ENCODE measurements at places on chromosomes 7 and 10.
A peak's percentile ranks its signal among the peaks of the same experiment; 100 is the strongest.

DNA sequence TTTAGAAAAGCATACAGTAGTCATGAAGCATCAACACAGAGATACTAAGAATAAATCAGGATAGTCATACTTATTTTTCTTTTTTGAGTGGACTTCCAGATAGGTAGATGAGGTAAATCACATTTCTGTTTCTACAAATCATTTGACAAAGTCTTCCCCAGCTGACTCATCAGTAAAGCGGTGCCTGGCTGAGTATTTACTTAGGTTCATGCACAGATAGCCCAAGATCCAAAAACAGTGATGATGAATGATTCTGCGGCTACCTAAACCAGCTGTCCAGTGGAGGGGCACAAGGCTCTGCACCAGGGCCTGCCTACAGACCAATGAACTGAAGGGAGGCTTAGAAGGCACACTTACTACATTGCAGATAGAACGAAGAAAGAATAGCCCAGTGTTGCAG lies 113.1 kb downstream of the PARP12 start:
- no peak for DNase-seq

GRCh38 chr10:103231047-103231551 lies 14.6 kb upstream of the RPEL1 start:
- no peak for DNase-seq

DNA sequence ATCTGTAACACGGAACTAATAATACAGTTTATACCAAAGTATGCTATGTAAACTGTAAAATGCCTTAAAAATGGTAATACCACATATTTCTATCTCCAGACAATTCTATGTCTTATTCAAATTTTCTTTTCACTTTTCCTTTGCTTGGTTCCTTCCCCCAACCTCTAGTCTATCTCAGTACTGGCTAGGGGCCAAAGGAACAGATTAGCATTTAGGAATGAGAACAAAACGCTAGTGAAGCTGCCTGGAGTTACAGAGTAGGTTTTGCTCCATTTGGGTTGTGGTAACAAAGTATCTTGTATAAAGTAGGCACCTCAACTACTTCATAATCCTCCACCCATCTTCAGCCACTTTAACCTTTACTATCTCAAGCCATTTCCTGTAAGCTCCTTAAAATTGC lies 94.1 kb downstream of the HBP1 start:
- peak; percentile 7 for DNase-seq

DNA sequence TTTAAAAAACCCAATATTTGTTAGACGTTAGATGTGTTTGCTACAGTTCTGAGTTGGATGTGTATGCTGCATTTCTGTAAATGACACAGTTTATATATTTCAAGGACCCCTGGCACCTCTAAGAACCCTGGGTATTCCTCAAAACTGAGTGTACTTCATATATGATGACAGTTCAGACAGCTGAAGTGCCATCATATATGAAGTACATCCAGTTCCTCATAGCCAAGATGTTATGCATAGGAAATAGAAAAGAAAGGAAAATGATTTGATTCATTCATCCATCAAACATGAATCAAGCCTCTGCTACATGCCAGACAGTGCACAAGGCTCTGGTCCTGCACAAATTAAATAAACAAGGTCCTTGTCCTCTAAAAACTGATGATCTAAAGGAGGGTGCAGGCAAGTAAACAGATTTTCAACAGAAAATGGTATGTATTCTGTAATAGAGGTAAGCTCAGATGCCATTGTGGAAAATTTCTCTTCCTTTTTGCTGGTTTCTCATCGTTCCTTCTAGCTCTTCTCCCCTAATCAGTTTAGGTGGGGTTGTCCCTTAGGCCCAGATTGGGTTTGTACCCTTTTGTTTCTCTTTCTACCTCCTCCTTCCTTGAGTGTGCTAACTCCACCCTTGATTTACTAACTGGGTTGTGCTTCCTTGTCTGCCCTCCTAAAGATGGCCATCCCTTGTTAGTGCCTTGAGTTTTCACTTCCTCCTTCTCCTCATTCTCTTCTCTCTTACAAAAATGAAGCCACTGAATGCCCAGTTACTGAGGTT lies 25.3 kb upstream of the SMIM30 start:
- DNase-seq = peak; percentile 25

GRCh38 chr10:24114556-24114955 lies 94.4 kb upstream of the KIAA1217 start:
- no peak for DNase-seq

- no peak for DNase-seq
These were observed 75.1 kb downstream of the EMX2 start for GRCh38 chr10:117617659-117618058.

GRCh38 chr10:79184657-79185056 lies 115.9 kb downstream of the ZMIZ1 start:
- DNase-seq = no peak

- no peak for DNase-seq
These were observed 3.0 kb upstream of the PRSS37 start for GRCh38 chr7:141844256-141844655.

DNA sequence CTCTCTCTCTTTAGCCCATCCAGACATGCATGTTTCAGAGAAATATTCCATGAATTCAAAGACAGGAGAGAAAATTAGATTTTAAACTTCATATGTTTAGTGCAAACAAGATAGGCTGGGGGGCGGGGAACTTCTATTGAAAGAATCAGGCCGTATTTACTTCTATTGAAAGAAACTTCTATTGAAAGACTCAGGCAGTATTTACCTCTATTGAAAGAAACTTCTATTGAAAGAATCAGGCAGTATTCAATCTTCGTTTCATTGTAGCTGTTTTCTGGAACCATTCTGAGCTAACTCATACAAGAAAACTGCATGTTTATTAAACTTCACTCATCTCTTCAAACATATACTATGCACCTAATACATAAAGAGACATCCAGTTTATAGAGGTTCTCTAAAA lies 123.1 kb downstream of the TYW1B start:
- DNase-seq = no peak

GRCh38 chr10:32166365-32166764 lies 110.1 kb upstream of the KIF5B start:
- no peak for DNase-seq

DNA sequence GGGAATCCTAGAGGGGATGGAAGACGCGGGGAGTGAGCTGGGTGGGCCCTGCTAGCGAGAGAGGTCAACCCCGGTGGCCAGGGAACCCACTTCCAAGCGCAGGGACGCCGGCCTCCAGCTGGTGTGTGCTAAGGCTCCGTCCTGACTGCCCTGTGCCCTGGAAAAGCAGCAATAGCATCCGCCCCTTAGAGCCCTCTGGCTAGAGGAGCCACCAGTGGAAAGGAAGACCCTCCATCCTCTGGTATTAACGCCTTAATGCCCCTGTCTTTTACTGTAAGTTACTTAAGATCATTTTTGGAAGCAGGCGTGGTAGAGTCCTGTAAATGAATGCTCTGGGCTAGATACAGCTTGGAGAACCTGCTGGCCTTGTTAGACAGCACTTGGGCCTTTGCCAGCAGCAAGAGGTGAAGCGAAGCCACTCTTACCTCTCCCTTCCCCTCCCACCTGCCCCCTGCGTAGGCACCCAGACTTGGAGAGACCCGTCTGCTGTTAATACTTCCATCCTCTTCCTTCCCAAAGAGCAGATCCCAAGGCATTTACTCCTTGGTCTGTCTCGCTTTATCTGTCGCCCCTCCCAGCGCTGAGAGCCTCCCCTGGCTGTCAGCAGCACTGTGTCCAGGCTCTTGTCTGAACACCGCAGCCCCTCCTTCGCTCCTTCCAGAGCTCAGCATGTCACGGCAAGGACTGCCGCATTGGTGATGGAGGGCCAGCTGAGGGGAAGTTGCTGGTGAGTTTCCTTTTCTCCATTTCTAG lies 4.6 kb downstream of the REPIN1 start:
- no peak for DNase-seq

DNA sequence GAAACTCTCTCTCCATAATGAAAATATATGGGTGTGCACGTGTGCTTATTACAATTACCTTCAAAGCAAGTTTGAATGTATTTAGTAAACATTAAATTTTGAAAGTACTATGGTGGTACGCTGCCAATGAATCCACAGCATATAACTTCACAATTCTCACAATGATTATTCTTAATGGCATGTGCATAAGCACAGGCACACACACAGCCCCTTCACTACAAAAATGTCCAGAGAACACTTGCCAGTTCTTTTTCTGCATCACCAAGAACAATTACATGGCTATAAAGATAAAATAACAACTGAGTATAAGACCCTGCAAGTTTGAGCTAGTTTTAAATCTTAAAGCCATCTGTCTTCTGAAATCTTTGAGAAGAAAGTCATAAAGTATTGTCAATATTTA lies 22.2 kb downstream of the SGCE start:
- DNase-seq = no peak

GRCh38 chr10:29249018-29249417 lies 39.9 kb upstream of the LYZL1 start:
- DNase-seq = no peak

DNA sequence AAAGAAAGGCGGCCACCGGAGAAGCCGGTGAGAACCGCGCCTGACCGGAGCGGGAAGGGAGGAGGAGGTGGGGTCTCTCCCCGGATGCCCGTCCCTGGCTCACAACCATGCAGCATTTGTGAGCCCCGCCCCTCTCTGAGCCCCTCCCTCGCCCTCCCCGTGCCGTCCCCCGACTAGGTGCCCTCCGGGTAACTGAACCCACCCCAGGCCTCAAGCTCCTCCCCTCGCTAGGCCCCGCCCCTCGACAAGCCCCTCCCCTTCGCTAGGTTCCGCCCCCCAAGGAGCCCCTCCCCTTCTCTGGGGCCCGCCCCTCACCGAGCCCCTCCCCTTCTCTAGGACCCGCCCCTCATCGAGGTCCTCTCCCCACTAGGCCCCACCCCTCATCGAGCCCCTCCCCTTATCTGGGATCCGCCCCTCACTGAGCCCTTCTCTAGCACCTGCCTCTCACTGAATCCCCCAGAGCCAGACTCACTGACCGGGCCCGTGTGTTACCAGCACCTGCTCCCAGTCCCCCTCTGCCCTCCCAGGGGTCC lies 42.2 kb upstream of the HSPB1 start:
- peak; percentile 78 for DNase-seq

DNA sequence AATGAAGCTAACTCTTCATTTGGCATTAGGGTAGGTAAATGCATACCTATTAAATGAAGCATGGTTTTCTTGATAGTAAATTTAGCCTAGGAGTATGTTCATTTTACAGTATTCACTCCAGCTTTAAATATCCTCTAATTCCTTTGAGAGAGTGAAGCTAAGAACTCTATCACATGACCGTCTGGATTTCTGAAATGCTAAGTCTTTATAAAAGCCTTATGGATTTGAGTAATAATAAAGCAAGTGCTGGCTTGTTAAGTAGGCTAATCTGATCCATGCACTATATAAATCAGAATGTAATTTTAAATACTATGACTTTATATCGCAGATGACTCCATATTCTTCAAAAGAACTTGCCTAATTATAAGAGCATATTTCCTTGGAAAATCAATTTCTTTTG lies 64.8 kb downstream of the REEP3 start:
- DNase-seq = no peak

- DNase-seq = no peak
These were observed 130.9 kb downstream of the CACNA2D1 start for GRCh38 chr7:82312646-82313045.

- no peak for DNase-seq
These were observed 26.1 kb downstream of the BCCIP start for GRCh38 chr10:125849448-125849847.

DNA sequence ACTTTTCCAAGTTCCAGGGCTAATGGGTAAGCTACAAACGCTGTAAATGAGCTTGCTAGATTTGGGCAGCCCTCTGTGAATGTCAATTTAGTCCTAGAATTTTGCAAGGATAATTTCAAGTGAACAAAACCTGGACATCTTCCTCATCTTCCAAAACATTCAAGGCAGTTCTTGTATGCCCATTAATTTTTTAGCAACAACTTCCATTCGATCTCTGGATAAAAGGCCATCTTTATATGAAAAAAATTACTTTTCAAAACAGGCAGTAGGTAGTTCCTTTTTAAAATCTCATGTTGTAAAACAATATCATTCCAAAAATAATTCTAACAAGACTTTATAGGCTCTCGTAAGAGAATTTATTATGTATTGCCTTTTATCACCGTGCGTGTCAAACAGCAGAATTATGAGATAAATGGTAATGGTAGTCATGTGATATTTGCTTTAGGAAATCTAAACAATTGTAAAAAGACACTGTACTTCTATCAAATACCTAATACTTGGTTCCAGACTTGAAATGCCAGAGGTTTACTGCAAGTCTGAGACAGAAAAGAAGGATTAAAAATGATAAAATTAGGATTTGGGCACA lies 143.7 kb upstream of the NRP1 start:
- DNase-seq = no peak

GRCh38 chr10:24519950-24520349 lies 203.7 kb downstream of the ARHGAP21 start:
- DNase-seq = peak; percentile 3

DNA sequence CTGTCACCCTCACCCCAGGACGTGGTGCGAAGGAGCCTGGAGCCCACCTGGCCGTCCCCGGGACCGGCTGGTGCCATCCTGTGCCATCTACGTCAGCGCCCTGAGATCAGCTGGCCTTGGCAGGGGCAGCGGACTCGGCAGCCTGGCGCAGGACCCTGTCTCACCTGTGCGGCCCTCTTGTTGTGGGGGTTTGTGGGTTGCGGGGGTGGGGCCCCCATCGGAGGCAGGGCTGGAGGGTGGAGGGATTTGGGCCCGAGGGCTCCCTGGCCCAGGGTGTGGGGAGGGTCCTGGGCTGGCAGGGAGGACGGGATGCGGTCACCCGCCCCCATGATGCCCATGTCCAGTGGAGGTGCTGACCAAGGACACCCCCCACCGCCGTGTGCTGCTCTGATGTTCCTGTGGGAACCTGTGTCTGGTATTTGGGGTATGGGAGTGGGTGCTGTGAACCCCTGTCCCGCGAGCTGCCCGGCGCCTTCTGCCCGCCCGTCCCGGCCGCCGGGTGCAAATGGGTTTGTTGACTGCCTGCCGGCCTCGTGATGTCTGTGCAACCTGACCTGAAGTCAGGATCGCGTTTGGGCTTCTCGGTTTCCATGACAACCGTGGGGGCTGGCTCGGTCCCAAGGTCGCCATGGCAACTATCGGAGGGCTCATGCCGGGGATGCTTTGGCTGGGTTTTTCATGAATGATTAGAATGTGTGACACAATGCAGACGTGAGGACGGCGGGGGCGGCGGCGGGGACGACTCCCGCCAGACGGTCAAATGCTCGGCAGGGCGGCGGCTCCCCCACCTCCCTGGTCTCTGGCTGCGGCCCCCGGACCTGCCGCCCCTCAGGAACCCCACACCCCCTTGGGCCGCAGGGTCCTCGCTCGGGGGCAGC lies 7.3 kb downstream of the MAFK start:
- peak; percentile 83 for DNase-seq

DNA sequence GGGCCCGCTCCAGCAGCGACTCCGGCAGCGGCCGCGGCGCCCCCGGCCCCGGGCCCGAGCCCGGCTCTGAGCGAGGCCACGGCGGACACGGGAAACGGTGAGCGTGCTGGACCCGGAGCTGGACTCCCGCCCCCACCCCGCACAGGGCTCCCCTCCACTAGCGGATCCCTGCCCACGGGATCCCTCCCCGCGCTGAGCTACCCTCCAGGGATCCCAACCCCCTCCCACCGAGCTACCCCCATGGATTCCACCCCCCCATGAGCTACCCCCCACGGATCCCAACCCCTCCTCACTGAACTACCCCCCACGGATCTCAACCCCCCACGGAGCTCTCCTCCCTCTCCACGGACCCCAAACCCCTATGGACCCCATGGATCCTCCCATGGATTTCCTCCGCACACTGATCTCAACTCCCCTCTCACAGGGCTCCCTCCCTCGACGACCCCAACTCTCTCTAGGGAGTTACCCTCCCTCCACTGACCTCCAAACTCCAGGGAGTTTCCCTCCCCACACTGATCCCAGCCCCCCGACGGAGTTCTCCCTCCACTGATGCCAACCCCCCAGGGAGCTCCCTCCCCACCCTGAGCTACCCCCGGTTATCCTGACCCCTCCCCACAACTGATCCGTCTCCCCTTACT lies 20.6 kb upstream of the HSPB1 start:
- DNase-seq = no peak

Measured in hematopoietic multipotent progenitor cell treated with erythropoietin and hydrocortisone succinate and interleukin-3 and kit ligand, for 4 days (in vitro differentiated cells).